ENCODE measurements at places on chromosomes 2 and 18.

DNA sequence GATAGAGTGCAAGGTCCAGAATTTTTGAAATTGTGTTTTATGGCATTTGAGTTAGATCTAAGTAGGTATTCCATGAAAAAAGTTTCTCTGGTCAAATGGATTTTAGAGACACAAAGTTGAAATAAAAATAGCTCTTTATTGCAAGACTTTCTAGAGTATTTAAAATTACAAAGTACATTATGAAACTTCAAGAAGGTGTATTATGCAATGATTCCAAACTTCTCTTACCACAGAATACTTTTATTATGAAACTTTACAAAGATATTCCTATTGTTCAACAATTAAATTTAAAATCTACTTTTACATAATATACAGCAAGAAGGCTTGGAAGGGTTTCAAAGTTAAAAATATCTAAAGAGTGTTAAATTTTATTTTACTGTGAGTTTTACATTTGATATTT, 65.9 kb downstream of the CALCRL start:
- DNase-seq = no peak

DNA sequence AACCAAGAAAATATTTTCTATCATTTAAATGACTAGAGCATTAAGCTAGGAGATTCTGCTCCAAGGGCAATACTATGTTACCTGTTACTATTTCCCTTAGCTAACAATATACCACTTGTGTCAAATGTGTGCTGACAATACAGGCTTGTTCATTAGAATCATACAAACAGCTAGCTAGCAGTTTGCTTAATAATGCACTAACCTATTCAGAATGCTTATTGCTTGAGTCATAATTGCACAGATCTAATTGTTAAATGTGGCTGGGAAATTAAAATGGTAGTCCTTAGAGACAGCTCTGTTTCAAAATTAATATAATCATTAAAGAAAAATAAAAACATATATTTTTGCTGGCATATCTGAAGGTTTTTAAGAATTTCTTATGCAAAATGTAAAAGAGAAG, 344.2 kb downstream of the ERBB4 start:
- DNase-seq = no peak

- DNase-seq = no peak
Measured at GRCh38 chr2:156537141-156537540, 101.0 kb downstream of the GPD2 start.

DNA sequence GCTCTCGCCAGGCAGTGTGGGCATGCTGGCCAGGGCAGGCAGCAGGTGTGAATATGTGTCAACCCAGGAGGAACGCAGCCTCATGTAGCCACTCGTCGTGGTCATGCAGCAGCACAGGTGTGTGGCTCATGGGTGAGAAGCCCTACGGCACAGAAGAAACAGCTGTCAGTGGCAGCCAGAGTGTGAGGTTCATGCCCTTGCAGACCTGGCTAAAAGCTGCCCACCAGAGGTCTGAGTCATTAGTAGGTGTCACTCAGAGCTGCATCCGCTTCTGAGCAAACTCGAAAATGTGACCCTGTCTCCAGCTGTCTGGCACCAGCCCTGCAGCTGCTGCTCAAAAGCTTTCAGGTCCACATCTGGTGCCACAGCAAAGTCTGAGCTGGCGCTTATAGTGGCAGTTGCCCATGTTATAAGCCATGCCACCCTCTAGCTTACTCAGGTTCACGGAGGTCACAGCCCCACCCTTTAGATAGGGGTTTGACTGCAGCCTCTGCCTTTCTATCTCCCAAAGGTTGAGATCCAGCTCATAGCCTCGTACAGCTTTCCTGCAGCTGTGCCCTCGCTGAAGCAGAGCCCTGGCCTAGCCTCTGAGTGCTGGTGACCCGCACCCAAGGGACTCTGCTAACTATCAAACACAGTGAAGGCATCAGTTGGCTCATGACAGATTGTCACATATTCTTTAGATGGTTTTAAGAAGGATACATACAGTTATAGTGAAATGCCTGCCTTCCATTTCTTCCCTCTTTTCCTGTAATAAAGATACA, 195.0 kb downstream of the CCDC102B start:
- no peak for DNase-seq

- no peak for DNase-seq
Measured at GRCh38 chr18:50628533-50628905, 68.6 kb downstream of the MAPK4 start.

DNA sequence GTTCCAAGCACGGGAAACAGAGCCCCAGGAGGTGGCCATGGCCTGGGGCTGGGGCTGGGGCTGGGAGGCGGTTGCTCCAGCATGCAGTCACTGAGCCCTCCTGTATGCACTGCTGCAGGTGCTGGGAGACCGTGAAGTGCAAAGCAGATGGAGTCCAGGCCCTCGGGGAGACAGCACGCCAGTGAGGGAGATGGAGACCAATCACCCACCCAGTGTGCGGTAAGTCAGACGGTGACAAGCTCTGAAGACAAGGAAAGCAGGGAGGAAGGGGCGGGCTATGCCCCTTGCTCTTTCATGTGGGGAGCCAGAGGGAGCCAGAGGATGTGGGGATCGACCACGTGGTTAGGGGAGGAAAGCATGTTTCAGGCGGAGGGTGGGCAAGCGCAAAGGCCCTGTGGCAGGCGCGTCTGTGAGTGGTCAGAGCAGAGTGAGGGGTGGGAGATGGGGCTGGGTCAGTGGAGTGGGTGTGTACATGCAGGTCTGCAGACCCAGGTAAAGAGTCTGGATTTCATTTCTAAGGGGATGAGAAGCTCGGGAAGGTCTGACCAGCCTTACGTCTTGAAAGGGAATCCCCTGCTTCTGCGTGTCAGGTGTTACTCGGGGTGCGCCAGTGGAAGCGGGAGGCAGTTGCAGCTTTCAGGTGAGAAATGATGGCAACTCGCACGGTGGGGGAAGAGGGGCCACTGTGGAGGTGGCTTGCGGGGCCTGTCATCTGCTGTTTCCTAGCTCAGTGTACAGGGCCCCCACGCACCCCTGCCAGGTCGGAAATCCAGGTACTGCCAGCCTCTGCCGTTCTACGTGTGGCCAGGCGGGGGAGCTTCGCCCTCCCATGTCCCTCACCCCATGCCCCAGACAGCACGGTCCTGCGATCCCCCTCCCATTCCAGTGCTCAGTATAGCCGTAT, 19.4 kb downstream of the RRM2 start:
- peak; percentile 60 for DNase-seq

- no peak for DNase-seq
Measured at GRCh38 chr2:205868773-205869333, 186.6 kb downstream of the NRP2 start.

- DNase-seq = peak; percentile 42
Measured at GRCh38 chr2:23230885-23231284, 154.1 kb upstream of the KLHL29 start.

DNA sequence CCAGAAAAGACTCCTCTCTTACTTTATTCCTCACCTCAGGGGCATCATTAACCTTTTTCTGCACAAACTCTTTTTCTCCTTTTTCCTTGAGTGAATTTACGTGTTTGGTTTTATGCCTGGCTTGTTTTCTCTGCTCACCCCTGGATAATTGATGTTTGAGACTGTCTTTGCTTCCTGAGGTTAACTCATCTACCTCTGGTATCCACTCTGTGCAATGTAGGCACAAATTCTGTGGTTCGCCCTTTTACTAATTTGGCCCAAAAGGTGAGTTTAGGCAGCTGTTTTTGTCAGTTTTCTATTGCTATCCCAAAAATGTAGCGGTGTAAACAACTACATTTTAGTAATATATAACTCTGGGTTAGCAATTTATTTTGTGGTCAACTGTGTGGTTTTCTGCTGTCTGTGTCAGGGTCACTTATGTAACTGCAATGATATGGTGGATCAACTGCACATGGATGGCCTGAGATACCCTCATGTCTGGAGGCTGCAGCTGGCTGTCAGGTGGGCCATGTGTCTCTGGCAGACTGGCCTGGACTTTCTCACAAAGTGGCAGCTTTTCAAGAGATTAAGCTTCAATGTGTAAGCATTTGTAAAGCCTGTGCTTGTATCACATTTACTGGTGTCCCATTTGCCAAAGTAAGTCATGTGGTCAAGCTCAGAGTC, 329.7 kb downstream of the FSIP2 start:
- DNase-seq = peak; percentile 13

DNA sequence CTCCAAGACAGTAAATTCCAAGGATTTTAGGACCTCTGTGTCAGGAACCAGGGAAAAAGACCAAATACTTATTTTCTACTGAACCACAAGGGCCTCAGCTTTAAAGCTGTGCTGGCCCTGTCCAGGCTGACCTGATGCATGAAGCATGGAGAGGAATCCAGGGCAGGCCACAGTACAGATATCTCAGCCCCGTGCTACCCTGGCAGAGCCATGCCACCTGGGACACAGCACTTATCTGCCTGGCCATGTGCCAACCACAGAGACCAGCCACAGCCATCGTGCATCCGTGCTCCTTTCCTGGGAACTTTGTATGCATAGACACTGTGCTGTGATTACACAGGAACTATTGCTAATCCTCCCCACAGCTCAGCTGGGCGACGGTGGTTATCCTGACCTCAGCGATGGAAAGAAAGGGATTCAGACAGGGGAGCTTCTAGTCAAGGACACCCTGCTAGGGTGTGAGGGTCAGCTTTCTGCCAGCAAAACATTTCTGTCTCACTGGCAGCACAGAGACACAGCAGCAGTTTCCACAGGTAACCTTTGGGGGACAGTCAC, 687.4 kb upstream of the ID2 start:
- DNase-seq = peak; percentile 12

GRCh38 chr18:75035928-75036327, 173.0 kb downstream of the PTGR3 start:
- no peak for DNase-seq

GRCh38 chr2:9238591-9239326, 32.1 kb downstream of the ASAP2 start:
- DNase-seq = peak; percentile 31

- DNase-seq = no peak
Measured at GRCh38 chr2:218856167-218856895, 3.3 kb upstream of the WNT6 start.

DNA sequence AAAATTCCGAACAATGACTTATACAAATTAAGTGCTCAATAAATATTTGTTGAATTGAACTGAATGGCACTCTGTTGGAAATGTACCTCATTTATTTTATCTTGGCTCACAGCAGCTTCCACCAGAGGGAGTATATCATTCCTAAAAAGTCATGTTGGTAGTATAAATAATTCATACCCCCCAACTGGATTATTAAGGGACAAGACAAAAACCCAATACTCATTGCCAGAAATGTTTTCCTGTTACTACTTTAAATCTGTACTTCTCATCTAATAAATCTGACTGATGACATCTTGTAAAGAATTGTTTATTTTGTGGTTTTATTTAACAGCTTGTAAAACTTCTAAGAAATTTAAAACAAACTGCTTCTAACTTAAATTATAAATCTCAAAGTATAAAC, 163.9 kb downstream of the CDH2 start:
- DNase-seq = no peak

DNA sequence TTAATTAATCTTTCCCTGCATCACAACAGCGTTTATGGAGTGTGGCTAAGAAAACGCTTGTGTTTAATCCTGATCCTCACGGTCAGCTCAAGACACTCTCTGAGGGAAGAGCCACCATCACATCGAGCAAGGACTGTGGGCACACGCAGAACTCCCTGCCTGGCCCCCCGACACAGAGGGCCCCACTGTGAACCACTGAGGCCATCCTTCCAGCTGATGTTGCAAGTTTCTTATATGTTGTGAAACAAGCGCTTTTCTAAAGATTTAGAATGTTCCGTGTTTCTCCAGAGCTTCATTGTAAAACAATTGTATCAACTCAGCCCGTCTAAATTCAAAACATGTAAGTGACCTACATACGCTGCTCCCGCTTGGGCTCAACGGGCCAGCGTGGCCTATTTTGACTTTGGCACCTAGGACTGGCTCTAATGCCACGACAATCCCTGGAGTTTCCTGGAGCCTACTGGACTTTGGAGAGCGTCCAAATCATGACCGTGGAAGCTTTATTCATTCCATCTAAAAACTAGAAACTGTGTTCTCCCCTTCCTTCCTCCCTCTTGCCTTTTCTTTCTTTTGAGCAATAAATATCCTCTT, 34.9 kb downstream of the SERPINE2 start:
- no peak for DNase-seq

- no peak for DNase-seq
Measured at GRCh38 chr2:215521031-215521430, 85.2 kb upstream of the FN1 start.

GRCh38 chr18:64180171-64180570, 31.3 kb upstream of the LINC00305 start:
- DNase-seq = no peak

DNA sequence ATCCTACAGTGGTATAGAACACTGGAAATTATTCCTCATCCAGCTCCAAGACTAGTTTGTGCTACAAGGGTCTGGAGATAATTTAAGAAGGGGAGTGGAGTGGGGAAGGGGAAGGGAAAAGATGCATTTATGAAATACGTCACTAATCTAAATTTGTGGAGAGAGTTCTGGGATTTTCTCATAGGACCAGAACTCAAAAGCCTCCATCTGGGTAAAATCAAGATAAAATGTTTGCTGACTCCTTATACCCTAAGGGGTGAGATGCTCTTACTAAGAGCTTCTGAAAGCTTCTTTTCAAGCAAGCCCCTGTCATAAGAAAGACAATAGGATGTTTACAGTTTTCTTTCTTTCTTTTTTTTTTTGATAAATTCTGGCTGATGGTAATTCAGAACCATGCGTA, 88.5 kb upstream of the RBMS1 start:
- no peak for DNase-seq

DNA sequence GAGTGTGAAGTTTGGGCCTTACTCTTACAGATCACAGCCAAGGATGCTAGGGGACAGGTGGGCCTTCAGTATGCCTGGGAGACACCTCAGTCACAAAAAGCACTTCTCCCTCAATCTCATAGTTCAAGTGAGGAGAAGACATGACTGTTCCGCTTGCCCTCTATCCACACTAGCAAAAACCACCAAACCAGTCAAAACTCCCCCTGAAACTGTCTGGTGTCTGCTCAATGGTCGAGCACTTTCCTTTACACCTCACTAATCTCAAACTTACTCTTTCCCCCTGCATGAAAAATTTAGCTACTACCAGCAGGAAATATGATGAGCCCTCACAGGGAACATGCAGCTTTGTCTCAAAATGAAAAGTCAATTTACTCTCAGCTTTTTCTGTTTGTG, 232.2 kb downstream of the TRIB2 start:
- DNase-seq = no peak

DNA sequence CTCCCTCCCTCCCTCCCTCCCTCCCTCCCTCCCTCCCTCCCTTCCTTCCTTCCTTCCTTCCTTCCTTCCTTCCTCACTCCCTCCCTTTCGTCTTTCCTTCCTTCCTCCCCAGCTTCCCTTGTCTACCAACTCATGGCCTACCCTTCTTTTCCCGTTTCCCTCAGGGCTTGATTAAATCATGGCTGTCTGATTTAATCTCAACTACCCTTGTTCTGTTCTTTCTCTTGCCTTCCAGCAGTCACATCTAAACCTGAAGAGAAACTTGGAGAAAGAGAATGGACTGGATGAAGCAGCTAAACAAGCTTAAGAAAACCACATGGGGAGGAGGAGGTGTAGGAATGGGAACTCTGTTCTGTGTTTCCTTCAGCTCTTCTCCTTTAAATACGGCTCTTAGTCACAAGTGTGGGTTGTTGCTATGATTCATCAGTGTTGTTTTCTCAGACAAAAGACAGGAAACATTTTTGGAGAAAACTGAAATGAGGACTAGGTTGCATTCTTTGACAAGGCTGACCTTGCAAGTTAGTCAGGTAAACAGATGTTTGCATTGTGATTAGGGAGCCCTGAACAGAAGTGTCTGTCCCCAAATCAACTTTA, 177.9 kb downstream of the LRRTM1 start:
- no peak for DNase-seq
